ENCODE measurements at places on chromosomes 7 and 10.

DNA sequence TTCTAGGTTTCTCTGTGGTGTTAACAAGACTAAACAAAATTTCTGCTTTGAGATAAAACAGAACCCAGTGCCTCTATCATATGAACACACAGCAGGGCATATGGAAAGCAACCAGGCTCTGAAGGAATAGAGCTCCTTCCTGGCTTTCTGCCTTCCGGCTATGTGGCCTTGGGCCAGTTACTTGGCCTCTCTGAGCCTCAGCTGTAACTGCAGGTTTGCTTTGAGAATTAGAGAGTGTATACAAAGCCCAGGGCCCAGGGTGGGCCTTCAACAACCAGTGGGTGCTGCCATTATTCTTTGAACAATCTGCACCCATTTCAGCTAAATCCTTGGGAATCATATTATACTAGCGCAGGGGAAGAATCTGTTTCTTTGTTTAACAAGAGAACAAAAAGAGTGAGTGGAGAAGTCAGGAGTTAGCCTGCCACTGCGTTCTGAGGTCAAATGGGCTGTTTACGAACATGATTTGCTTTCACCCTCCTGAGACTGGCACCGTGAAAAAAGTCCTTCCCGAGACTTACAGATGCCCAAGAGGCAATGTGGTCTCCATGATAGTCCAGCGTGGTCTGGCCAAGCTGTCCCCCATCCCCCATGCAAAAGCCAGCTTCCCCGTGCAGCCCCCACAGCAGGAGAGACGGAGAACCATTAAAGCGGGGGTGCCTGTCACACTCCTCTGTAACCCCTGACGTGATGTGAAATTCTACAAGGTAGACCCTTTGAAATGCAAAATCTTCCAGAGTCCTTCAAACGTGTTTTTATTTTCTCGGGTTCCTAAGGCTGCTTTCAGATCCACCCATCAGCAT is 4.9 kb downstream of the FAM53B start:
- DNase-seq: no peak

DNA sequence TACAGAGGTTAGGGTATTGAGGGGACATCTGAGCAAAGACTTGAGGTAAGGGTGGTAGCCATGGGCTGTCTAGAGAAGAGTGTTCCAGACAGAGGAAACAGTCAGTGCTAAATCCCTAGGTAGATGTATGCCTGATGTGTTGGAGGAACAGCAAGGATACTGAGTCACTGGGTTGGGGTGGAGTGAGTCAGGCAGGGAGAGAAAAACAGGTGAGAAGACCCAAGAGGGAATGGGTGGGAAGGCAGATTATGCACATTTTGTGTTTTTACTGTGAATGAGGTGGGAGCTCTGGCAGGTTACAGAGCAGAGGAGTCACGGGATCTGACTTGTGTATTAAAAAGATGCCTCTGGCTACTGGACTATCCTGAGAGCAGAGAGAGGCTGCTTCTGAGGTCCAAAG is 285.0 kb downstream of the CALN1 start:
- no peak for DNase-seq

- DNase-seq: no peak
Measured at GRCh38 chr7:46352004-46352954, 431.2 kb upstream of the IGFBP3 start.

GRCh38 chr10:43210556-43210955 is 56.3 kb downstream of the RASGEF1A start:
- DNase-seq: no peak

Measured in Peyer's patch (tissue), 4 donors.